ENCODE measurements at places on chromosomes 11 and 22. TPM values are rescaled to one million over a fixed set of nuclear protein-coding genes. Genes with fewer than 3 reads are reported as not detected.

Gene OSBPL5
- total RNA-seq: 20.2 TPM

Gene DCHS1
- total RNA-seq: 2.2 TPM

Gene OR8U1
- total RNA-seq: not detected

GRCh38 chr11:76680518-76681425, 10.2 kb upstream of the LRRC32 start:
- no peaks in the 10 kb centered on the region for H3K36me3 ChIP-seq
- H3K4me3 ChIP-seq: no peak overlapping the region
- no peaks in the 10 kb centered on the region for H3K27me3 ChIP-seq
- no peaks in the 10 kb centered on the region for H3K4me1 ChIP-seq

GRCh38 chr11:67506426-67507051, 1.4 kb upstream of the PITPNM1 start:
- peak overlapping the region; percentile 82 for H3K4me3 ChIP-seq
- H3K36me3 ChIP-seq: no peaks in the 10 kb centered on the region
- H3K27me3 ChIP-seq: no peaks in the 10 kb centered on the region
- no peak for DNase-seq
- peak overlapping the region; percentile 88 for H3K27ac ChIP-seq

- H3K27ac ChIP-seq: no peak overlapping the region
- H3K36me3 ChIP-seq: no peaks in the 10 kb centered on the region
- no peak for DNase-seq
- H3K4me3 ChIP-seq: no peak overlapping the region
- no peaks in the 10 kb centered on the region for H3K4me1 ChIP-seq
- no peaks in the 10 kb centered on the region for H3K27me3 ChIP-seq
These were observed 133.7 kb downstream of the BCR start for GRCh38 chr22:23313791-23314567.

GRCh38 chr11:74072286-74072685, 63.4 kb upstream of the UCP3 start:
- no peaks in the 10 kb centered on the region for H3K27me3 ChIP-seq
- H3K4me1 ChIP-seq: peaks cover 3% of the 10 kb centered on the region
- H3K4me3 ChIP-seq: no peak overlapping the region
- H3K27ac ChIP-seq: no peak overlapping the region

- H3K27ac ChIP-seq: no peak overlapping the region
- H3K27me3 ChIP-seq: no peaks in the 10 kb centered on the region
- DNase-seq: no peak
- no peaks in the 10 kb centered on the region for H3K4me1 ChIP-seq
These were observed 145.3 kb downstream of the NCAM1 start for GRCh38 chr11:113106507-113106906.

DNA sequence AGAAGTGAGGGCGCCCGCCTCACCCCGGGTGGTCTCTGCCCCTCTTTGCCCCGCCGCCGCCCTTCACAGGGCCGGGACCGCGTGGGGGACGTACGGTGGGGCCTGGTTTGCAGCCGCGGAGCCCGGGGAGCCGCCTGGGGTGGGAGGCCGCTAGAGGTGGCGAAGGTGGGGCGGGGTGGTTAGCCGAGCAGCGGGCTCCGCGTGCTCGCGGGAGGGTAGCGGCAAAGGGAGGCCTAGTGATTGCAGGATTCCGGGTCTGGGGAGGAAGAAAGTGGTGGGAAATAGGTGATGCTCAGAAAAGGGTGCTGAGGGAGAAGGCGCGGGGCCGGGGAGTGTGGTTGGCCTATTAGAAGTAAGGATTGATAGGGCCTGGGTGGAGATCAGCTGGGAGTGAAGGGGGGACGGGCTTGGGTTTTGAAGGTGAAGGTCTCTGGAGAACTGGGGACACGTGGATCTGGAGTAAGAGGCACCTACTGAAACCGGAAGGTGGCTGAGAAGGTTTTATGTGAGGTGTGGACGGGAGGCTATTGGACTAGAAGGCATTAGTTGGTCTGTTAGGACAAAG, 571 bp downstream of the FAR1 start:
- no peak for DNase-seq
- H3K27me3 ChIP-seq: peaks cover 8% of the 10 kb centered on the region
- peaks cover 4% of the 10 kb centered on the region for H3K4me1 ChIP-seq
- H3K36me3 ChIP-seq: no peaks in the 10 kb centered on the region

DNA sequence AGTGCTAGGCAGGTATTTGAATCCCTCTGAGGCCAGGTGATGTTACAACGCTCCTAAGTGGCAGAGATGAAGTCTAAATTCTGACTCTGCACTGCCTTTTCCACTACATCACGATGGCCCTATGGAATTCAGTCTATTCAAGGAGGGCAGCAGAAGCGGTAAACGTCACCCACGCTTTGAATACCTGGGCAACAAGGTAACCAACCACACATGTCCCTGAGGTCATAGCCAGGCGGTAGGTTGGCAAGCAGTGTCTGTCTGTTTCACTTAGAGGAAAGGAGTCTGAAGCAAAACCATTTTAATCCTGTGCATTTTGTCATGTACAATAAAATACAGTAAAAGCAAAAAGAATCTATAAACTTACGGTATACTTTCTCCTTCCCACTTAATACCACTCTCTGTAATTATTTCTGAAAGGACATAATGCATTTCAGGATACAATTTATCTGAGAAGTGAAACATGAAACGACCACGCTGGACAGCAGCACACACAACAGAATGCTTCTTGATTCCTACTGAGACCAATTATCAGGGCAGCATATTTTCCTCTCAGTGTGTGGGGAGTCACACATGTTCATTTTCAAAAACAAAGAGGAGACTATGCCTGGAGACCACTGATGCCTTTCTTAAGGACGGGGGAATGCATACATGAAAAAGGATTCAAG, 51.3 kb downstream of the PRDM10 start:
- no peaks in the 10 kb centered on the region for H3K4me1 ChIP-seq
- DNase-seq: no peak
- H3K36me3 ChIP-seq: no peaks in the 10 kb centered on the region
- H3K27ac ChIP-seq: no peak overlapping the region
- no peak overlapping the region for H3K4me3 ChIP-seq
- no peaks in the 10 kb centered on the region for H3K27me3 ChIP-seq

GRCh38 chr11:61026121-61027031, 54.9 kb downstream of the CD6 start:
- H3K4me3 ChIP-seq: no peak overlapping the region
- no peak for DNase-seq
- no peak overlapping the region for H3K27ac ChIP-seq
- H3K4me1 ChIP-seq: no peaks in the 10 kb centered on the region
- no peaks in the 10 kb centered on the region for H3K36me3 ChIP-seq

GRCh38 chr11:66639066-66639813, 737 bp downstream of the RBM4 start:
- no peak for DNase-seq
- H3K36me3 ChIP-seq: peaks cover 42% of the 10 kb centered on the region
- H3K4me3 ChIP-seq: peak overlapping the region; percentile 91

DNA sequence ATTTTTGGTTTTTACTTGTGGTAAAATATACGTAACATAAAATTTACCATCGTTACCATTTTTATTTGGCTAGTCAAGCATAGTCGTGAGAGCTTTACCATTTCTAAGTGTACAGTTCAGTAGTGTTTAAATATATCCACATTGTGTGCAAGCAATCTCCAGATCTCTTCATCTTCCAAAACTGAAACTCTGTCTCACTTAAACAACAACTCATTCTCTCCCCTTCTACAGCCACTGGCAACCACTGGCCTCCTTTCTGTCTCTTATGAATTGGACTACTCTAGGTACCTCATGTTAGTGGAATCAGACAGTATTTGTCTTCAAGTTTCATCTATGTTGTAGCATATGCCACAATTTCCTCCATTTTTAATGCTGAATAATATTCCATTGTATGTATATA, 37.4 kb downstream of the SMC1B start:
- H3K4me1 ChIP-seq: no peaks in the 10 kb centered on the region
- H3K27ac ChIP-seq: no peak overlapping the region
- no peak for DNase-seq
- no peak overlapping the region for H3K4me3 ChIP-seq
- H3K36me3 ChIP-seq: no peaks in the 10 kb centered on the region
- no peaks in the 10 kb centered on the region for H3K27me3 ChIP-seq
